Osteocyte (in vitro differentiated cells): ENCODE measurements at places on chromosomes 13 and 19. TPM values are rescaled to one million over a fixed set of nuclear protein-coding genes. Genes with fewer than 3 reads are reported as not detected.

DNA sequence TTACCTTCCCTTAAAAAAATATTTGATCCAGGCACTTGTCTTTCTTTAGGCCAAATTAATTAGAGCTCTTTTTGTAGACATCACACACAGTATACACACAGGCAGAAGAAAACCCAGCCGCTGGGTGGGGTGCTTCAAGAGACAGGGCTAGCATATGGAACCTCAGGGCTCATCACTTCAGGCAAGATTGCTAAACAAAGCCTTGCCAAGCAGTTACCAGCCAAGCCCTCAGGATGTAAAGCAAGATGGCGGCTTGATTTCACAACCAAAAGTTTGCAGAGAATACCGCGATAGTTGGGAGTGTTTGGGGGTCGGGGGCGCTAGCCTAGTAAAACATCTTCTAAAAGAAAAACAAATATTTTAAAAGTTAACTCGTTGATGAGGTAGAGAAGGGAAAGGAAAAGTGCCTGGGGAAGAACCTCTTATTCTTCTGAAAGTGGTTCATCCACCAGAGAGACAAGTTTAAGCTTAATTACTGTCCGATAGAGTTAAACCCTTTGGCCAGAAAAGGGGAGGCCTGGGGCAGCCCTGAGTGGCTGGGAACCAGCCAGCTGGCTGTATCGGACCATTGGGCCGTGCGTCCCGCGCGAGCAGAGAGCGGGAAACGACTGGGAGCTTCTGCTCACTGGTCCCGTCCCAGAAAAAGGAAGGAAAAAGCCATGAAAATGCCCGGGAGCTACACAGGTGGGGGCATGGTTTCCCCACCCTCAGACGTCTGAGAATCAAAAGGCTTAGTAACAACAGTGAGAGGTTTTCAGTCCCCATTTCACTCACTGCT is 254.9 kb upstream of the PCDH20 start:
- DNase-seq = no peak

- DNase-seq = no peak
These were observed 18.3 kb downstream of the KDM4B start for GRCh38 chr19:4987256-4987655.

DNA sequence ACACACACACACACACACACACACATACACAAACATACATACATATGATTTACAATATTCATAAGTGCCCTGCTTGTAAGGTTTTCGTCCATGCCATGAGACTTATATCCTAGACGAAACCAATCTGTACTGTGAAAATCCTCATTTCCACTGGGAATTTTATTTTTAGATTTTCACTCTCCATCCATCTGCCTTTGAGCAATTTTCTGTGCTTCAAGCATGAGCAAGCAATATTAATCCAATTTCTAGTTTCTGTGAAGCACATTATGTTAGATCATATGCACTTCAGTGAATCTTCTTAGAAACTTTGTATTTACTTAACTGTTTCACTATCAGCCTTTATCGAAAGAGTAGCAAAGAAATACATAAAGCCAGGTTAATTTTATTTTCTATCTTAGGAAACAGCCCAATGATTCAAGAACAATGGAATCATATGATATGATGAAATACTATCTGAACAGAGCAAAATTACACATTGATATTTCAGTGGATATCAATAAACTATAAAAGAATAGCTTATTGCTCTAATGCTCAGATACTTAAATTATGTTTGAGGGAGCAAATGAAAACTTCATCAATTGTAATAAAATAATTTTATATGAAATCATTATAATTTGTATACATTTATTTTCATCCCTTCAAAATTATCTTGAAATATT is 1100.7 kb upstream of the MIR17HG start:
- no peak for DNase-seq

DNA sequence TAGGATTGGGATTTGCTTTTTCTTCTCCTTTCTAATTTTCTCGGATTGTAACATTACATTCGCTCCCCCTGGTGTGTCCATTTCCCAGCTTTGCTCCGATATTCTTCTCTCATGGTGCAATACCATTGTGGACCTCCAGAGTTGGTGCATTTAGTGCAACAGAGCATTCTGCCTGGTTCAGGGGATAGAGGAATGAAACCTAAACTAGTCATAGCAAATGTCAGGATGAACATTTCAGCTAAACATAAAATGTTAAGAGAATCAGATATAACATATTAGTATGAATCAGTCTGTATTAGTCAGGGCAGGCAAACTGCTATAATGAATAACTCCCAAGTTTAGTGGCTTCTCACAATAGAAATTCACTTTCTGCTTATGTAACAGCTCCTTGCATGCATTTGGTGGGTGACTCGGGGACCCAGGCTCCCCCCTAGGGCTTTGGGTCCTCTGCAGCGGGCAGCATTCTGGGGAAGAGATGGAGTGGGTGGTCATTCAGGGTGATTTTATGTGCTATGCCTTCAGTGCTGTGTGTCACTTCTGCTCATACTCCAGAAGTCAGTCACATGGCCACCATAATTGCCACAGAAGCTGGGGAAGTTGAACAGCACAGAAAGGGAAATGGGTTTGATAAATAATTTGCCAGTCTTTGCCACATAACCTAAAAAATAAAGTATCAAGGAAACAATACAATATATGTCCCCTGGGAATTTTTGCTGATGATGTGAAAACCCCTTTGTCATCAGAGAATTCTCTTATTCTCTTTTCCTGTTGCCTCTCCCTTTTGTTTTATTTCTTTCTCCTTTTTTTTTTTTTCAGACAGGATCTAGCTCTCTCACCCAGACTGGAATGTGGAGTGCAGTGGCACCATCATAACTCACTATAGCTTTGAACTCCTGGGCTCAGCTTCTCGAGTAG is 111.0 kb downstream of the HSPH1 start:
- no peak for DNase-seq

- DNase-seq = no peak
These were observed 2.2 kb downstream of the C13orf46 start for GRCh38 chr13:113971471-113972231.

- no peak for DNase-seq
These were observed 552 bp upstream of the GRWD1 start for GRCh38 chr19:48445256-48445605.

DNA sequence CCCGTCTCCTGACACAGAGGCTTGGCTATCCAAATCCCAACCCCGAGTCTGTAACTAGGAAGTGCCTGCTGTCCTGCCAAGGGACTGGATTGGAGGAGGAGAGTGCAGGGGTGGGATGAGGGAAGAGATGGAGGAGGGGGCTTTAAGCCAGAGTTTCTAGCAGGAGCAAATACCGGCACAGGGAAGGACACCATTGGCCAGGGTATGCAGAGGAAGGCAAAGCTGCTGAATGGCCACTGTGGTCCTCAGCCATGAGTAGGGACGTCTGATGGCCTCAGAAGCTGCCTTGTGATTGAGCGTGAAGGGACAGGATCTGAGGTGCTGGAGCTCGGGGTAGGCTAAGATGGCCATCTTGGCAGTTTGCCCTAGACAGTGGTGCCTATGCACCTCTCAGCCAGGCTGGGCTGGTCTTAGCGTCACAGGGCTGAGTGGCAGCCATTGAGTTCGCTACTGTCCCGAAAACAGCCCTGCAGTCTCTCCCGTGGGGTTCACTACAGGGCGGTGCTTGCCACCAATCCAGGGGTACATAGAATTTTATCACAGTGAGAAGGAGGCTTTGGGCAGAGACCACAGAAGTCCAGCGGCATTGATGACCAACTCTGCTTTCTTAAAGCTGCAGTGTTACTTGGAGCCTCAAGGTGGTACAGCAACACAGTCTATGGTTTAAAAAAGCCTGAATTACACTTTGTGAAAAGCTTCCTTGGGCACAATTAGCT is 61.8 kb downstream of the AKAP11 start:
- DNase-seq = no peak

DNA sequence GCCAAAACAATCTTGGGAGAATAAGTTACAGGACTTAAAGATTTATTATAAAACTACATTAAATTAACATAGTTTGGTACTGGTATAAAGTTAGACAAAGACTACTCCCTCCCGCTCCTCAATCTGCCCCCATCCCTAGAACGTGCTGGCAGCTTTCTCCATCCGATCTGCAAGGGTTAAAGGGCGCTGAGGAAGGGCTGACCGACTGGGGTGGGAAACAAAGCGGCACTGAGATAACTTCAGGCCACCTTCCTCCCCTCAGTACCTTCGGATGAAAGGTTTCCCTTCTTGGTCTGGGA is 790 bp upstream of the SUGT1 start:
- no peak for DNase-seq

DNA sequence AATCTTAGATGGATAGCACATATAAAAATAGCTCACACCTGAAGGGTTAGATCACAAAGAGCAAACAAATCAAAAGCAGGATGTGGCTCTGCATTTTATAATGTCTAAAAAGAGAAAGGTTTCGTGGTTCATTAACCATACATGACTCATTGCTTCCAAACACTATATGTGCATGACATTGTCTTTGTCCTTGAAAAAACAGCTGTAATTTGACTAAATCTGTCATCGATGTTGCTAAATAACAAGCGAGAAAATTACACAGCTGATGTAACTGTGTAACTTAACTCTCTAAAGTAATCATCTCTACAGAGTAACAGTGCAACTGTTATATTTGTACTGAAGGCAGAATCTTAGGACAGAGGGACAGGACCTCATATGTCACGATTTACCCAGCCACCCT is 383.1 kb upstream of the GPC6 start:
- DNase-seq = no peak

GRCh38 chr13:50713523-50714248 is 129.8 kb downstream of the DLEU7 start:
- no peak for DNase-seq

DNA sequence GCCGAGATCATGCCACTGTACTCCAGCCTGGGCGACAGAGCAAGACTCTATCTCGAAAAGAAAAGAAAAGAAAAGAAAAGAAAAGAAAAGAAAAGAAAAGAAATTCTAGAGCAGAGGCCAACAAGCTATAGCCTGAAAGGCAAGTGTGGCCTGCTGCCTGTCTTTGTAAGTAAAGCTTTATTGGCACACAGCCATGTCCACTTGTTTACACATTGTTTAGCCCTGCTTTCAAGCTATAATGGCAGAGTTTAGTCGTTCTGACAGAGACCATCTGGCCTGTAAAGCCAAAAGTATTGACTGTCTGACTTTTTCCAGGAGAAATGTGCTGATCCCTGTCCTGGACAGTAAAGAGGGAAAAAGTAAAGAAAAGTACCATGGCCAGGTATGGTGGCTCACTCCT is 18.3 kb downstream of the NWD1 start:
- no peak for DNase-seq

GRCh38 chr19:10832939-10833296 is 3.1 kb downstream of the TMED1 start:
- no peak for DNase-seq

- DNase-seq = no peak
These were observed 124.0 kb upstream of the RNF113B start for GRCh38 chr13:98300956-98301641.

DNA sequence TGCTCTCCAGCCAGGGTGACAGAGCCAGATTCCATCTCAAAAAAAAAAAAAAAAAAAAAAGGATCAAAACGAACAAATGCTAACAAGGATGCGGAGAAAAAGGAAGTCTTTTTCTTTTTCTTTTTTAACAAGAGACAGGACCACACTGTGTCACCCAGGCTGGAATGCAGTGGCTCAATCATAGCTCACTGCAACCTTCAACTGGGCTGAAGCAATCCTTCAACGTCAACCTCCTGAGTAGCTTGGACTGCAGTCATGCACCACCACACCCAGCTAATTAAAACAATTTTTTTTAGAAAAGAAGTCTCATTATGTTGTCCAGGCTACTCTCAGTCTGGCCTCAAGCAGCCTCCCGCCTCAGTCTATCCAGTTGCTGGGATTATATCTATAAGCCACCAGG is 20.8 kb upstream of the OR7A17 start:
- no peak for DNase-seq

TNNT1 gene
- total RNA-seq = not detected in 2 replicates

ZNF8 gene
- total RNA-seq = 10.7 and 10.9 TPM in 2 replicates

GSK3A gene
- 45.4 and 52.3 TPM in 2 replicates for total RNA-seq

LGALS14 gene
- not detected in 2 replicates for total RNA-seq

ZSCAN18 gene
- total RNA-seq = 47.2 and 50.7 TPM in 2 replicates

NLRP7 gene
- total RNA-seq = not detected in 2 replicates
